ENCODE measurements at places on chromosomes 4 and X.

GRCh38 chr4:144461906-144462305 is 184.1 kb upstream of the HHIP start:
- no peak for DNase-seq

DNA sequence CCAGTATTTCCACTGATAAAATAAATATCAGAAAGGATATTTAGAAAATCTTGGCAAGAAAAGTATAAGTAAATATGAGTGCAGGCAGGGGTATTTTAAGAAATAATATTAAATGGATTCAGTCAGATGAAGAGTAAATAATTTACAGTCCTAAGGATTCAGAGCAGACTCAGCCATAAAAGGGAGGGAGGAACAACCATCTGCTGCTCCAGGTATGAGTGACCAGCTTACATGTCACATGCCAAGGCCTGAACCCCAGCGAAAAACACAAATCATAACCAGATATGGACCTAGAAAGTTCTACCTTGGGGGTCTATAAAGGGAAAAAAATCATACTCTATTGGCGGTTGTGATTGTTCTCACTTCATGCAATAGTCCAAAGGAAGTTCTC is 166.8 kb downstream of the COL4A6 start:
- no peak for DNase-seq

DNA sequence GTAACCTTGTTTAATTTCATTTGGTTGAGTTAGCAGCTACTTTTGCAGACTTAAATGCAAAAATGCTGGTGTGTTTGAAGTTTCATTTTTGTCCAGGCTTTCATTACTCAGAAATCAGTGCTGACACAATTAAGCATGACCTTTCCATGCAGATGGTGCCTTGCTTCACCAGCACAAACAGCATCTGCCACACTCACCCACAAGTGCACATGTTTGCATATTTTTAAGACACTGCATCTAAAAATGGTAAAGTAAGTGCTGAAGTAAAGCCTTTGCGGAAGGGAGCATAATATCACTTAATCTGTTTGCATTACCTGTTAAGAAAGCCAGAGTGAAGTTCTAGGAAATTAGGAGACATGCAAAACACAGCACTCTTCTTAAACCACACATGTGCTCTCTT is 7.3 kb upstream of the DAPP1 start:
- DNase-seq = no peak

GRCh38 chrX:17377091-17377717 is 2.2 kb downstream of the NHS start:
- DNase-seq = no peak

- DNase-seq = no peak
Observed at GRCh38 chr4:73864961-73865360, 4.2 kb upstream of the CXCL1 start.

DNA sequence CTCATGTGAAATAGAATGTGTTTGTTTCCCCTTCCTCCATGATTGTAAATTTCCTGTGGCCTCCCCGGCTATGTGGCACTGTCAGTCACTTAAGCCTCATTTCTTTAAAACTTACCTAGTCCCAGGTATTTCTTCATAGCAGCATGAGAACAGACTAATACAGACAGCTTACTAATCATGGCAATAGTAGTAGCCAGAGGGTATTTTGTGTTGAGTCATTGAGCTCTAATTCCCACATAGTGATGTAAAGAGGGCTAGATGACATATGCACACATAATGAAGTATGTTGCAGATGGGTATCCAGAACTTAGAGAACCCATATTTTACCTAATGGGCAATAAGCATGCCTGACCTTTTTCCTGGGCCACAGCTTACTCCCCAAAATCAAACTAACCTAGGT is 1197.2 kb downstream of the PCDH7 start:
- DNase-seq = no peak

GRCh38 chr4:35695421-35695820 is 548.9 kb downstream of the ARAP2 start:
- no peak for DNase-seq

- no peak for DNase-seq
Observed at GRCh38 chrX:86148024-86148511, at the start of gene DACH2. Gene DACH2, plus strand, starts transcription at chrX:86148451.

GRCh38 chrX:70030301-70030767 is 19.4 kb downstream of the AWAT2 start:
- DNase-seq = no peak

GRCh38 chrX:47218920-47219815 is 687 bp downstream of the CDK16 start:
- no peak for DNase-seq

DNA sequence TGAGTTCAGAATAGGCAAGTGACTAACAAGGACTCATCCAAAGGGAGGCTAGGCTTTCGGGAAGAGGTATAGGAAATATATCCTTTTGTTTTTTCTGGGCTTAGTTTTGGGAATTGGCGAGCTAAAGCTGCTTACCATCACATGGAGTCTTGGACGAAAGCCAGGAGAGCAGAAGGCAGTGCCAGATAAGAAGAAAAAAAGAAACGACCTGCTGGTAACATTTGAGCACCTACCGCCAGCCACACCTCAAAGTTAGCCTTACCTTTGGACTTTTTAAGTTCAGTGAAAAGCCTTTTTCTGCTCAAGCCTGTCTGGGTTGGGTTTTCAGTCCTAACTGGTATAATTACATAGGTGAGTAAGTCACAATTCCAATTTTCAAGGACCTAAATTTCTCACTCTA is 85.1 kb upstream of the LCORL start:
- DNase-seq = no peak

GRCh38 chr4:157018920-157019490 is 47.4 kb upstream of the PDGFC start:
- DNase-seq = no peak

DNA sequence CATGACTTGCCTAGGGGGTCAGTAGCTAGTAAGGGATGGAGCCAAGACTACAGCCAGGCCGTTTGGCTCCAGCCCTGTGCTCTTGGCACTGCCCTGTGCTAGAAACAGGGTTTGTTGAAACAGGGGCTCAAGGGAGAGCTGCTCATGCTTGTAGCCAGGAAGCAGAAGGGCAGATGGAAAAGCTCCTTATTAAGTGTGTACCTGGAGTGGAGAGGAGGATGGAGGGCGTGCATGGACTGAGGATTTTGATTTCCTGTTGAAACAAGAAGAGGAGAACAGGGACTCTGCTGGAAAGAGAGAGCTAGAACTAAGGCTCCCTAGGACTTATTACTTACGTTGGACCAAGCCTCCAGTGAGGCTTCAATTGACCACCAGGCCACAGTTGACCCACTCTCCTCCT is 363.0 kb downstream of the MID1IP1 start:
- DNase-seq = no peak

DNA sequence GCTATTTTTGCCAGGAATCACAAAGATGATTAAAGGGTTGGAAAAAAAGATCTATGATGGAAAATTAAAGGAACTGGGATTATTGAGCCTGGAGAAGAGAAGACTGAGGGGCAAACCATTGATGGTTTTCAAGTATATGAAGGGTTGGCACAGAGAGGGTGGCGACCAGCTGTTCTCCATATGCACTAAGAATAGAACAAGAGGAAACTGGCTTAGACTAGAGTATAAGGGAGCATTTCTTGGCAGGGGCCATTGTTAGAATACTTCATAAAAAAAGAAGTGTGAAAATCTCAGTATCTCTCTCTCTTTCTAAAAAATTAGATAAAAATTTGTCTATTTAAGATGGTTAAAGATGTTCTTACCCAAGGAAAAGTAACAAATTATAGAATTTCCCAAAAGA is 75.1 kb downstream of the NPNT start:
- no peak for DNase-seq

DNA sequence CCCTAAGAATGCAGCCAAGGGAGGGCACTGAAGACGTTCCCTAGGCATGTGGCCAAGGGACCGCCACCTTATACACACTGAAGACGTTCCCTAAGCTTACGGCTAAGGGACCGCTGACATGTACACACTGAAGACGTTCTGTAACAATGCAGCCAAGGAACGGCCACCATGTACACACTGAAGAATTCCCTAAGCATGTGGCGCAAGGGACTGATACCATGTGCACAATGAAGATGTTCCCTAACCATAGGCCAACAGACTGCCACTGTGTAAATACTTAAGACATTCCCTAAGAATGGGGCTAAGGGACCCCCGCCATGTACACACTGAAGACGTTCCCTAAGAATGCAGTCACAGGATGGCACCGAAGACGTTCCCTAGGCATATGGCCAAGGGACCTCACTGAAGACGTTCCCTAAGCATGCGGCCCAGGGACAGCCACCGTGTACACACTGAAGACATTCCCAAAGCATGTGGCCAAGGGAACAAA is 36.1 kb downstream of the DHRSX start:
- DNase-seq = no peak

DNA sequence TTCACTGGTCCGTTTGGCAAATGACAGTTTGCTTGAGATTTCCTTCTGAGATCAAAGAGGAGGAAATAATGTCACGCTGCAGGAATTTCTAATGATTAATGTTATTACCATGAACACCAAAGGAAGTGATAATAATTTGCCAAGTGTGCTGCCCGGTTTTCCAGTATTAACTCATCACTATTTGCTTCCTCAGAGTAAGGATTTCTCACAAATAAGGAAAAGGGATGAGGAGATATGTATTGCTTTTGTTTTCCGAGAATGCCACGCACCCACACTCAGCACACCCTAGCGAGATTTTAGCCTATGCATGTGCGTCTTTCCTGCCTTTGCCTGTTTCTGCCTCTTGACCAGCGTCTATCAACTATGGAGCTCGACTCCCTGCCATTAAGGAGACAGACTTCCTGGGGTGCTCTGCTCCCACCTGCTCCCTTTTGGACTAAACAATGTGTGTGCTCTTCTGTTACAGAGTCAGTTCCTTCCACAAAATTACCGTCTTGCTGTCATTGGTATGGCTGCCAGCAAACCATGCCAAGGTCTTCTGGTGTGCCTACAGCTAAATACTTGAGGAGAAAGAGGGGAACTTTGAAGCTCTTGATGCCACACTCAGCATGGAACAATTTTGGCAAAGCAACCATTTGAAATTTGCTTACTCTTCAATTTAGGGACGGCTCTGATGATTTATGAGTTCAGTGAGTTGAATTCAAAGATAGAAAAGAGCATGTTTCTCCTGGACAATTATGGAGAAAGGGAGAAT is 393.1 kb upstream of the ZFP42 start:
- no peak for DNase-seq

- no peak for DNase-seq
Observed at GRCh38 chrX:15204130-15204751, 65.6 kb downstream of the ASB9 start.

DNA sequence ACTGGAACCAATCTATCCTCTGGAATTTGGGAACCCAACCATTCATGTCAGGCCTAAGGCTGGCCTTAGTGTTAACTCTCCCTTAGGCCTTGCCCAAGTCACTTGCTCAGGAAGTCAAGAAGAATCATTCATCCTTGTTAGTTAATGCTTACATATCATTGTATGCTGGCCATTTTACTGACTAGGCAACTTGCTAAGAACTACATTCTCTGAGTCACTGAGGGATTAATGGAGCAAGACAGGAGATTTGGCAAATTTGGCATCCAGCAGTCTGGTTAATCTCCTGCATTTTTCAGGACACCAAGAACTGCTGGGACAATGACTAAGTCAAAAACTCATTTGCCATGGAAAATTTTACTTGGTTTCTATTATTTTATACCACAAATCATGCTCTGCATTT is 115.8 kb upstream of the DDIT4L start:
- DNase-seq = no peak

- no peak for DNase-seq
Observed at GRCh38 chrX:109685656-109686078, 47.4 kb downstream of the ACSL4 start.

GRCh38 chr4:3440979-3441500 is 728 bp upstream of the HGFAC start:
- no peak for DNase-seq

DNA sequence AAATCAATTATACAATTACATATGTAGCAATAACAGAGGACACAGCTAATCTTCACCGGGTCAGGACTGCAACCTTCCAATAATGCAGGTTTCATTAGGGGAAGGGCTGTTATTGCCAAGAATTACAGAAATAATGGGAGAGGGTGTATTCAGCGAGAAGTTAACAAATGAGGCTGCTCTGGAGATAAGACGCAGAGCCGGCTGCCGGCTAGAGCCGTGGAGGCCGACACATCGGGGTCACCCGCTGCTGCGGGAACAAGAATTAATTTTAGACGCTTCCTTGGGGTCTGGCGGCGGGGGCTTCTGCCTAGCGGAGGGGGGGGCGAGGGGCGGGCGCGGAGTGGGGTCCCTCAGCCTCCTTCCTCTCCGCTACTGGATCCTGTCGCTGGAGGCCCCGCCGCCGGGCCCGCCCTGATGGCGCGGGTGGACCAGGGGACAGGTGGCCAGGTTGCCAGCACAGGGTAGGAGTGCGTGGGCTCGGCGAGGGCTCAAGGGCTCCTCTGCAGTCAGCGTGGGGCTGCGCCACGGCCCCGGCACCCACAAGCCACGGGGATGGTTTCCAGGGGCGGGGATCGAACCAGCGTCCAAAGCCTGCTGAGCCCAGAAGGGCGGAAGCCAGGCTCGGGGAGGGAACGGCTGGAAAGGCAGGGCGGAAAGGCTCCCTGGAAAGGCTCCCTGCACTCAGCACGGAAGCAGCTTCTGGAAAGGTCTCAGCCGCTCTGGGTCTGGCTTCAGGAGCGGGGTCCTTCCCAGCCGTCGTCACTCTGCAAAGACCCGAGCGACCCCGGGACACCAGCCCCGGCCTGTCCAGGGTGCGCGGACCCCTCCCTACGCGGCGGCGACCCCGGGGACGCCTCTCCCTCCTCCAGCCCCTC is 113.8 kb upstream of the NKX1-1 start:
- DNase-seq = no peak

- DNase-seq = peak; percentile 2
Observed at GRCh38 chr4:6546681-6547447, 28.1 kb upstream of the MAN2B2 start.

DNA sequence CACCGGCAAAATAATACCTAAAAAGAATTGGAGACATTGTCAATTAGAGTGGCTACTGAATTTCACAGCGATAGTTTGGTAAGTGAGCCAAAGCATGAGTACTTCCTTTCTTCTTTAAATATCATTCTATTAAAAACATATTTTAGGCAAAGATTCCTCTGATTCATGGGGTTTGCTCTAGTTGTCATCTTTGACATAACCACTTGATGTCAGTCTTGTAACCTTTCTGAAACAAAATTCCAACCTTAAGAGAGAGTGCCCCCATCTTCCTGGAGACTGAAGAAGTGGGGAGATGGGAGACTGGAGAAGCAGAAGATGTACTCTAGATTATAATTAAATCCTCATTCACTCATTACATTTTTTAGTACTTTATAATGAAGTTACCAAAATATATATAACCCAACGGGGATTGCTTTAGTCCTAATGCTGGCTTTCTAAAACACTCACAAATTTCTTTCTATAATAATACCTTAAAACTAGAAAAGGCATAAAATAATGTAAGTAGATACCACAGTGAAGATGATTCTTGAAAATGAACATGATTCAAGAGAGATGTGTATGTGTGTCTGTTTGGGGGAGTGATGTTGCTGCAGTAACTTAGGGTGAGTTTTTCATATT is 96.4 kb downstream of the EMCN start:
- DNase-seq = no peak

DNA sequence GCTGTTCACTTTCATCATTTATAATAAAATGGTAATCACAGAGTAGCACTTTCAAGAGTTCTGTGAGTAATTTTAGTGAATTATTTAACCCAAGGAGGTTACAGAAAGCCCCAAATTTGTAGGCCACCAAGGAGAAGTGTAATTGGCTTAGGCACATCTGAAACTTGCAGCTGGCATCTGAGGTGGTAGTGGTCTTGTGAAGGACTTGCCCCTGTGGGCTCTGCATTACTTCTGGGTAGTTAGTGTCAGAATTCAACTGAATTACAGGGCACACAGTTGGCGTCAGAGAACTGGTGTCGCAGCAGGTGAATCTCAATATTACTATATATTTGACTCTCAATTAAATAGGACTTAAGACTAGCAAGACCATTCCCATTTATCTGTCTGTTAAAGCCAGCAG is 36.9 kb downstream of the GPR174 start:
- no peak for DNase-seq

All from stimulated activated CD8-positive, alpha-beta memory T cell treated with anti-CD3 and anti-CD28 coated beads, Interleukin-7, amount 100 ng/mL, for 1 hour (primary cell).